Effector CD8-positive, alpha-beta T cell (primary cell): ENCODE measurements at places on chromosomes 4 and X.

DNA sequence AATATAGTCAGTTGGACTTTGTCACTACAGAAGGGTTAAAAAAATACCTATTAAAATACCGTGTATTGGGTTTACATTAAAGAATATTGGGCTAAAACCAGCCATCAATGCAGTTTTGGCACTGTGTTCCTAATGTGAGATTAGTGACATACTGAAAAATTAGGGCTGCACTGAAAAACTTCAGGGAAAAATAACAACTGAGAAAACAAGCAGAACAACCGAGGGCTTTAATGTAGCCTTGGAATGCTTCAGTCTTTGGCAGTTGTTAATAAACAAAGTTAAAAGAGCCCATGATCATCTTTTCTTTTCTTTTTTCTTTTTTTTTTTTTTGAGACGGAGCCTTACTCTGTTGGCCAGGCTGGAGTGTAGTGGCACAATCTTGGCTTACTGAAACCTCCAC lies 12.4 kb downstream of the STAG2 start:
- no peak for DNase-seq

- DNase-seq = no peak
These were observed 18.4 kb downstream of the CENPU start for GRCh38 chr4:184715526-184715925.

DNA sequence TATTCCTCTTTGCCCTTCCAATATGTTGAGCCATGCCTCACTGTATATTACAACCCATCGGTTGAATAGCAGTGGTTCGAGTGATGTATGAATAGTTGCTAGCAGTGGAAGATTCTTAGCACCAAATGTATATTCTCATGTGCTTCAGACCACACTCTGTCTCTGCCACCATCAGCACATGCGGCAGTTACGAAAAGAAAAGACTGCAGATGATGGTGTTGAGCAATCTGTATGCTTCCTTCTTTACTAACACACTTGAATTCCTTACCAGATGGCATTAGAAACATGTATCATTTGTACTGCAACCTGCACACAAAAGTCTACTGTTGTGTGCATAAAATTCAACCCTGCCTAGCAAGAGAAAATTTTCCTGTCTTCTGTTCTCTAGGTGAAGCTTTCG lies 214.6 kb downstream of the ENOX2 start:
- no peak for DNase-seq

DNA sequence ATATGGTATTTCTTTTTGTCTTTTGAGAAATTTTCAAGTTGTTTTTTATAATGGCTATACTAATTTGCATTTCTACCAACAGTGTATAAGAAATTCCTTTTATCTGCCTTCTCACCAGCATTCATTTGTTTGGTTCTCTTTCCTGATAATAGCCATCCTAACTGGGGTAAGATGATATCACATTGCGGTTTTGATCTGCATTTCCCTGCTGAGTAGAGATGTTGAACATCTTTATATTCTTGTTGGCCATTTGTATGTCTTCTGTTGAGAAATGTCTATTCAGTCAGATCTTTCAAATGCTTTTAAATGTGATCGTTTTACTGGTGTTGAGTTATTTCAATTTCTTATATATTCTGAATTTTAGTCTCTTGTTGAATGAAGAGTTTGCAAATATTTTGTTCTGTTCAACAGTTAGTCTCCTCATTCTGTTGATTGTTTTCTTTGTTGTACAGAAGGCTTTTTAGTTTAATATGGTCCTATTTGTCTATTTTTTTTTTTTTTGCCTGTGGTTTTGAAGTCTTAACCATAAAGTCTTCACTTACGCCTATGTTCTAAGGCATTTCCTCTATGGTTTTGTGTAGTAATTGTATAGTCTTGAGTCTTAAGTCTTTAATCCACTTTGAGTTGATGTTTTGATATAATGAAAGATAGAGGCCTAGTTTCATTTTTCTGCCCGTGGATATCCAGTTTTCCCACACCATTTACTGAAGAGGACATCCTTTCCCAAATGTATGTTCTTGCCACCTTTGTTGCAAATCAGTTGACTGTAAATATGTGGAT lies 1566.9 kb downstream of the STIM2 start:
- DNase-seq = no peak

DNA sequence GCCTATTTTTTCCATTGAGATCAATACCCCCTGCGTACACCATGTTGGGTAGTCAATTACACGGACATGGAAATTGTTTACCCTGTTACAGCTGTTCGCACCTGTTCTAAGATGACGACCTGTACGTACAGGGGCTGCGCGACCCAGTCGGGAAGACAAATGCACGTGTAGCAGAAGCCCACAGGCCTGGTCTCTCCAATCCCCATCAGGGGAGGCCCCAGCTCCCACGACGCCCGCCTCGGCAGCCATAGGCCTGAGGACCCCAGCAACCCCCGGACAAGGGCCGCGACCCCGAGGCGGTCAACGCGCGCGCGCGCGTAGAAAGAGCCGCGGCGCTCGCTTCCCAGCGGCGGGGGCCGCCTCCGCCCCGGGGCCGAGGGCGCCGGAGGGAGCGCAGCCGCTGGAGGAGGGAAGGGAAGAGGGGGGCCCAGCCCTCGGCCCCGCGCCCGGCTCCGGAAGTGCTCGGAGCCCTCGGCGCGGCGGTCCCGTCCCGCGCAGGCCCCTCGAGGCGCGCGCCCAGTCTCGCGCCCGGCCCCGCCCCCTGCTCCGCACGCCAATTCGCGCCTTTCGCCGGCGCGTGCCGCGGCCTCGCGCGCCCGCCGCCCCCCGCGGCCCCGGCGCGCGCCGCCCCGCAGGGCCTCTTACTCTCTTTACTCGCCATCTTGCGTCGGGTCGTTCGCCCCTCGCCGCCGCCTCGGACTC lies 618 bp downstream of the RBBP7 start:
- DNase-seq = peak; percentile 2

DNA sequence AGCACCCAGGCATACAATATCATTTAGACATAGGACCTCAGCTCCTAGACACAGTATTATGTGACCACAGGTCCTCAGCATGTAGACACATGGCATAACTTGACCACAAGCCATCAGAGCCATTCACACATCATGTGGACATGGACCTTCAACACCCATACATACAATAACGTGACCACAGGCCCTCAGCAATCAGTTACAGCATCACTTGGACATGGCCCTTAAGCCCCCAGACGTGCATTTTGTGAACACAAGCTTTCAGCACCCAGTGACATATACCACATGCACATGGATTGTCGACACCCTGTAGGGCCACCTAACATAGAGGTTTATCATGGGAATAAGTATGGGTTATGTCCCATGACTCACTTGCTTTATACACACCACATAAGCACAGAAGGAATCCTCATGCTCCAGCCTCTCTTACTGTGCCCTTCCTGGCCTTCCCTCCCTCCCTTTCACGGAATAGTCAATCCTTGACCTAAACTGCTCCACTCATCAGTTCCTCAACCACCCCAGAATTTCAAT lies 1.9 kb downstream of the TSPYL2 start:
- DNase-seq = no peak
